ENCODE measurements at places on chromosomes 11 and 22. TPM values are rescaled to one million over a fixed set of nuclear protein-coding genes. Genes with fewer than 3 reads are reported as not detected.
A peak's percentile ranks its signal among the peaks of the same experiment; 100 is the strongest.

The TH gene
- 0.61 TPM for polyA plus RNA-seq

- DNase-seq, result no peak
Measured at GRCh38 chr11:2293984-2294925, 7.5 kb downstream of the C11orf21 start.

The CLDN5 gene
- 58.0 TPM for polyA plus RNA-seq

- DNase-seq, result no peak
Measured at GRCh38 chr22:17781319-17782031, 7.2 kb upstream of the BID start.

DNA sequence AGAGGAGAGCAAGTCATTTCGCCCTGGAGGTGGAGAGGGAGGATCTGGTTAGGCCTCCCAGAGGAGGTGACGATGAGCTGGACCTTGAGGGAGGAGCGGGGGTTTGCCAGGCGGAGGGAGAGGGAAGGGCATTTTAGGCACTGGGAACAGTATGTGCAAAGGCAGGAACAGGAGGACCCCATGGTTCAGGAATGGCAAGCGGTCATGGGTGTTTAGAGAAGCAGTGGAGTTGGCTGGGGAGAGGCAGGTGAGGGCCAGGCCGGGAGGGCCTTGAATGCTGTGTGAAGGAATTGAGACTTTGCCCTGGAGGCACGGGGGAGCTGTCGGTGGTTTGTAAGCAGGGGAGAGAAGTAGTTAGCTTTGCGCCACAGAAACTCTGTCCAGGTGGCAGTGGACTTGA lies 10.3 kb downstream of the PRDM11 start:
- DNase-seq, result no peak

GRCh38 chr11:122671400-122671891 lies 15.9 kb downstream of the UBASH3B start:
- DNase-seq, result no peak

DNA sequence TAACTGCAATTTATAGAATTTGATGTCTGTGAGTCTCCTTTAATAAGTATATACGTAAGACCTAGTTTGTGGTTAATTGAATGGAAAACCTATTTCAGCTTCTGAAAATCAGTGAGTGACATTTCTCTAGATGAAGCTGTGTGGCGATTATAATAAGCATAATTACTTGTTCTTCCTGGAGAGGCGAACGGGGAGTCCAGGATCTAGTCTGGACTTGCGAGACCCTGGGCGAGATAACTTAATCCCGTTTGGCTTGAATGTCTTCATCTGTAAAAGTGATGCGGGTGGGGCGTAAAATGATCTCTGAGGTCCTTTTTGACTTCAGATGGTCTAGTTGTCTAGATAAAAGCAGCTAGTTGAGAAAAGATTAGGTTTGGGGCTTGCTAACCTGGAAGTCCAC lies 1.1 kb downstream of the PRRG4 start:
- DNase-seq, result no peak

The OR8A1 gene
- 0.27 TPM for polyA plus RNA-seq

DNA sequence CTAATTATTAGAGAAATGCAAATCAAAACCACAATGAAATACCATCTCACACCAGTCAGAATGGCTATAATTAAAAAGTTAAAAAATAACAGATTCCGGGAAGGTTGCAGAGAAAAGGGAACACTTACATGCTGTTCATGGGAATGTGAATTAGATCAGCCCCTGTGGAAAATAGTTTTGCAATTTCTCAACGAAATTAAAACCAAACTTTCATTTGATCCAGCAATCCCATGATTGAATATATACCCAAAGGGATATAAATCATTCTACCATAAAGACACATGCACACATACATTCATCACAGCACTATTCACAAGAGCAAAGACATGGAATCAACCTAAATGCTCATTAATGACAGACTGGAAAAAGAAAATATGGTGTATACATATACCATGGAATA lies 32.5 kb downstream of the NOX4 start:
- DNase-seq, result peak; percentile 17

The ANGPTL5 gene
- 1.3 TPM for polyA plus RNA-seq

GRCh38 chr11:77409046-77409445 lies 64.8 kb downstream of the PAK1 start:
- no peak for DNase-seq

The APOL3 gene
- polyA plus RNA-seq, result 17.1 TPM

The SPI1 gene
- polyA plus RNA-seq, result 5.3 TPM

DNA sequence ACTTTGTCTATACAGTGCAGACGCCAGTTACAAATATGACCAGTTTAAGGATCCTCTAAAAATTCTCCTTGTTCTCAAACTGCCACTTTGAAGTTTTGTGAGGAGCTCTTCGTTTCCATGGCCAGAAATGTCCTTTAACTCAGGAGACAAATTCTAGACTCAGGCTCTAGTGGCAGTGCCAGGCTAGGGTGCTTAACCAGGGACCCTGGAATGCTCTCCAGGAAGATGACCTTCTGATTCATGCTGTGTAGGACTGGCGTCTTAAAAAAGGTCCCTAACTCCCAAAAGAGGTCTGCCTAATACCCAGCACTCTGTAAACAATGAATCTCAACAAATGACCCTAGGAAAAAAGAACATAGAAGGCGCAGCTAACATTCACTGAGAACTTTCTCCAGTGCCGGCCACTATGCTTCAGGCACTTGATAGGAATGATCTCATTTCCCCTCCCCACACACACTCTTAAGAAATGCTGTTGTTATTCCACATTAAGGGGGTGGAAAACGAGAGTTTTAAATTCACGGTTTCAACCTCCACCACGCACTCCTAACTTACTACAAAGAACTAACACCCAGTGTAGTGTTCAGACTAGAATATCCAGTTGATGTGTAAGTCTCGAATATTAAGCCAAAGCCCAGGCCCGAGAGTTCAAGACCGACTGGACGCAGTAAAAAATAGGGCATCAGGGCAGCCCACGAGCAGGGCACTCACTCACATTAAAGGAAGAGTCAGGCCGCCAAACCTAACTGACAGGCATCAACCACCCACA lies 747 bp downstream of the NXF1 start:
- DNase-seq, result no peak

- DNase-seq, result peak; percentile 36
Measured at GRCh38 chr22:26672060-26672471, 14.7 kb downstream of the MIAT start.

- no peak for DNase-seq
Measured at GRCh38 chr11:80241766-80242165, 800.9 kb upstream of the TENM4 start.

The PLCB3 gene
- 9.7 TPM for polyA plus RNA-seq

The DMC1 gene
- 4.2 TPM for polyA plus RNA-seq
